ENCODE measurements at places on chromosomes 6 and 20.
A peak's percentile ranks its signal among the peaks of the same experiment; 100 is the strongest.

DNA sequence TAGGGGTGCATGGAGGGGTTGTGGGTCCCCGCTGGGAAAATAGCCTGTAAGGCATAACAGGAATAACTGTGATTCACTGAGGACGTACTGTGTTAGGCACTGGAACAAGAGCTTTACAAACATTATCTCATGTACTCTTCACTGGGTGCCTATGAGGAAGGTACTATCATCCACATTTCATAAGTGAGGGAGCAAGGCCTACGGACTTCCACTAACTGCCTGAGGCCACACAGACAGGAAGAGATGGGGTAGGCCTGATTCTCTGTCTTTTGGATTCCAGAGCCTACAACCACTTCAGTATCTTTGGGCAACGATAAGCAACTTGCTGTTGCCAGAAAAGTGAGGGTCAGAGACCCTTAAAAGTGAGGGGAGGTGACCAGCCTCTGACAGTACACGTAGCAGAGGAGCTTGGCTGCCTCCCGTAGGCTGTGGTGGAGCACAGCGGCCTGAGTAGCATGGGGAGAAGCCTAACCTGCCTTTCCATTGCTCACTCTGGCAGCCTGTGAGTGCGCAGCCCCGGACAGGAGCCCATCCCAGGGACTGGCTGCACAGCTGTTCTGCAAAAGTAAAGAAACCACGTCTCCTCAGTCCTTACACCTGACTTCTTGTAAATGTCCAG lies 30.4 kb downstream of the PSMB1 start:
- peak; percentile 52 for DNase-seq

DNA sequence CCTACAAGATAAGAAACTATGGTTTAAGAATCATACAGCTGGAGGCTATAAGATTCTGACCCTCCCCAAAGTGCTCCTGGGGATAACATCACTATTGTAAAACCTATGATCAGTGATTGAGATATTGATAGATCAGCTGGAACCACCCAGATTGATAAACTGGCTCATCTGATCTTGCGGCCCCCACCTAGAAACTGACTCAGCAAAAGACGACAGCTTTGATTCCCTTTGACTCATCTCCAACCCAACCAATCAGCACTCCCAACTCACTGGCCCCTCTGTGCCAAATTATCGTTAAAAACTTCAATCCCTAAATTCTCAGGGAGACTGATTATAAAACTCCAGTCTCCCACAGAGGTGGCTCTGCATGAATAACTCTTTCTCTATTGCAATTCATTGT lies 106.4 kb downstream of the SCP2D1 start:
- no peak for DNase-seq

DNA sequence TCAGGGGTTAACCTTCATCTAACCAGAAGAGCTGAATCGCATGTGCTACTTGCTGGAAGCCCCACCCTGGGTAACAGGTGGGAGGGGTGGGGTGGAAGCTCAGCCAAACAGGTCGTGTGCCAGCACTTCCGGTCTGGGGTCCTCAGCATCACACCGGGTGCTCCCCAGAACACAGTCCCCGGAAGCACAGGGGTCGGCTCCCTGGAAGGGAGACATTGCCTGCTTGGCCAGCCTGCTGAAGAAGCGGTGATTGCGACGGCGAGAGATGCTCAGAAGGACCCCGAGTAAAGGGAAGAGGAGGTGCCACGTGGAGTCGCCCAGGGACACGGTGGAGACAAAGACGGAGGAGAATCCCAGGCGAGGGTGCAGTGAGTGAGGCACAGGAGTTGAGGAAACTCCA lies 36.5 kb downstream of the MYT1 start:
- DNase-seq, result no peak

GRCh38 chr20:37346535-37347346 lies 801 bp downstream of the SRC start:
- no peak for DNase-seq

GRCh38 chr20:48877304-48877703 lies 44.2 kb upstream of the ARFGEF2 start:
- DNase-seq, result no peak

GRCh38 chr6:38847497-38847896 lies 132.4 kb downstream of the DNAH8 start:
- DNase-seq, result no peak

DNA sequence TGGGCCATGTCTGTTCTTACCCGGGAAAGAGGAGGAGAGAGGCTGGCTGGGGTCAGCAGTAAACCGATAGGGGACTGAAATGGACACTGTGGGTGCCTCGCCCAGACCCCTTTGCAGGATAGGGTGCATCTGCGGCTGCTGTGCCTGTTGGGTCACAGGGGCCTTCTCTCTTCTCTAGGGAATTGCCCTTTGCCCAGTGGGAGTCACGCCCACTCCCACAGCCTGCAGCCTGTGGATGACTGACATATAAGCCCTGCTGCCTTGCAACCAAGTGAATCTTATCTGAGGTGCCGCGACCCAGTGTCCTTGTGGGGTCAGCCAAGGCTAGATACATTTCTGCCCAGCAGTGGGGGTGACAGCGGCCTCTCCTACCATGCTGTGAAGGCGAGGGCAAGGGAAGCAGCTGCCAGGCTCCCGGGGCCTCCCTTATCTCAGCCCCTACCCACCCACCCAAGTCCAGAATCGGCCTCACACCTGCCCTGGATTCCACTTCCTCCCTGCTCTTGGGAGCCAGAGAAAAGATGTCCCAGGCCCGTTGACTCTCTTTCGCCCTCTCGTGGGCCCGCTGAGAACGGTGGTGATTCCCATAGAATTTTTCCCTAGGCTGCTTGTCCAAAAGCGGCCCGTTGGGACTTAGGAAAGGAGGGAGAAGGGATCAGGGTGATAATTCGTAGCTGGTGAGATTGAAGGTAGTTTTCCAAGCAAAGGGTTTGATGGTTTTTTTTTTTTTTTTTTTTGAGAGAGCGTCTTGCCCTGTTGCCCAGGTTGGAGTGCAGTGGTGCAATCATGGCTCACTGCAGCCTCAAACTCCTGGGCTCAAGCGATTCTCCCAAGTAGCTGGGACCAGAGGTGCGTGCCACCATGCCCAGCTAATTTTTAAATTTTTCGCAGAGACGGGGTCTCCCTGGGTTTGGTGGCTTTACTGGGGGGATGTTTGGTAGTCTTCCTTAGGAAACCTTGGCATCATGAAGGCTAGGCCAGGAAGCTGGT lies 76.4 kb upstream of the RNF24 start:
- peak; percentile 90 for DNase-seq

- DNase-seq, result peak; percentile 62
Measured at GRCh38 chr6:125780540-125781313, 10.0 kb upstream of the NCOA7 start.

- peak; percentile 7 for DNase-seq
Measured at GRCh38 chr6:50889935-50890334, 71.3 kb downstream of the TFAP2B start.

DNA sequence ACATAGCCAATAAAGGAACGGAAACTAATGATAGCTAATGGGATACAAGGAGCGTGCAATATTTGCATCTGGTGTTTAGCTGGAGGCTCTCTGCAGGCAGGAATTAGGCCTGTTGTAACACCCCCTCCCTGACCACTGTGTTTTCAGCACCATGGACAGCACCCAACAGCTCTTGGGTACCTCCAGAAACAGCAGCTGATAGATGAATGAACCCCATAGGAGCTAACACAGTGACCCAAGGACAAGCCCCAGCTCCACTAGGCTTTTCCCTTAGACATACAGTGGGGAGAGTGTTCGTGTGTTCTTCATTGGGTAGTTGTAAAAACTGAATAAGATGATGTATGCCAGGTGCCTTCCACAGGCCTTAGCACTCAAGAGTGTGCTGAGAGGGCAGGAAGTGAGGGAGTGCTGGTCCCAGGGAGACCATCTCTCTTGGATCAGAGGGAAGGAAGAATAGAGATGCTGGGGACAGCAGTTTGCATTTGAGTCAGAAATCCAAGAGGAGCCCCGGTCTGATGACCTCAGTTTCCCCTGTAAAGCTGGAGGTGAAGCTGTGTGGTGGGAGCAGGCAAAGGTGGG lies 161.3 kb downstream of the PHACTR3 start:
- DNase-seq, result peak; percentile 51
